Stimulated activated CD4-positive, alpha-beta T cell treated with anti-CD3 and anti-CD28 coated beads, TNF-alpha, amount 100 ng/mL, for 4 hours (primary cell): ENCODE measurements at places on chromosomes 1 and 21.

GRCh38 chr1:161491472-161491871, 13.8 kb upstream of the FCGR2A start:
- DNase-seq, result no peak

DNA sequence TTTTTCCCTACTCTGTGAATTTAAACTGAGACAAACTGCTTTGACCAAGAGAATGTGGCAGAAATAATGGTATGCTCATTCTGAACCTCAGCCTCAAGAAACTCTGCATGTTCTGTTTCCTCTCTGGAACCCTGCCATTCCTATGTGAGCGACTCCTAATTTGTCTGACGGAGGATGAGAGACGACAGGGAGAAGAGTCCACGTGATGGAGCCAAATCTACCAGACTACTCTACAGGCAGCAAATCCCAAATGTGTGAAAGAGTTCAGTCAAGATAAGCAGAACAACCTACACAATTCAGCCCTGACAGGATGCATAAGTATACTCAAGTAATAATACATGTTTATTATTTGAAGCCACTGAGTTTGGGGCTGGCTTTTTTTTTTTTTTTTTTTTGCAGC, 153.5 kb downstream of the DPYD start:
- DNase-seq, result no peak

- DNase-seq, result no peak
These were observed 38.6 kb downstream of the ELAVL4 start for GRCh38 chr1:50147191-50147850.

GRCh38 chr1:60825593-60825992, 256.8 kb upstream of the NFIA start:
- no peak for DNase-seq

DNA sequence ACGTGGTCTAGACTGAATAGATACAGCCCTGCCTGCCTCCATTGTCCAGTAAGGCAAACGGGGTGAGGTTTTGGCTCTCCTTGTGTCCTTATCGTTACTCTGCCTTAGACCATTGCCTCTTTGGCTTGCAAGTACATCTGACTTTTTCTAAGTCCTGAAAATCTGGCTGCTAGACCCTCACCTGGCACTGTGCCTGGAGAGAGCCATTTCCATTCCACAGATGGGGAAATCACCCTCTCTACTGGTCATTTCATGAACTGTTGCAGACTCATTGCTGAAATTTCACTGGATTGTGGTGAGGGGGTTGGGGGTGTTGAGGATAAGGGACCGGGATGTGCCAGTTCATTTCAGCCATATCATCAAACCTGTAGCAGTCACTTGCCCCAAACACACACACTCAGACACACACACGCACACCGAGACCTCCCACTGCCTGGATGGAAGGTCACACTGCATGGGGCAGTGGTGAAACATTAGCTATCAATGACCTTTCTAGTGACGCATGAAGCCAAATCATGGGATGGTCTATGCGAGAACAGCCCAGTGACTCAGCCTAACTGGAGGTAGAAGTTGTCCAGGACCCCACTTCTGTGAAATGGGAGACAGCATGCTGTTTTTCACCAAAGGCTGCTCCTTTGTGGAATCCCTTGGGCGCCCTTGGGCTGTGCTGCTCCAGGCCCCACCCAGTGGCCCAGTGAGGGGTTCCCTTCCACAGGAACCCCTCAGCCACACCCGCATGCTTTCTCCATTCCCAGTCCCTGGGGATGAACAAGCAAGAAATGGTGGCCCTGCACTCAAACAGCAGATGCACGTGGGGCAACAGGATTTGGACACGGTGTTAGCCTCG, 34.9 kb upstream of the VASH2 start:
- no peak for DNase-seq

DNA sequence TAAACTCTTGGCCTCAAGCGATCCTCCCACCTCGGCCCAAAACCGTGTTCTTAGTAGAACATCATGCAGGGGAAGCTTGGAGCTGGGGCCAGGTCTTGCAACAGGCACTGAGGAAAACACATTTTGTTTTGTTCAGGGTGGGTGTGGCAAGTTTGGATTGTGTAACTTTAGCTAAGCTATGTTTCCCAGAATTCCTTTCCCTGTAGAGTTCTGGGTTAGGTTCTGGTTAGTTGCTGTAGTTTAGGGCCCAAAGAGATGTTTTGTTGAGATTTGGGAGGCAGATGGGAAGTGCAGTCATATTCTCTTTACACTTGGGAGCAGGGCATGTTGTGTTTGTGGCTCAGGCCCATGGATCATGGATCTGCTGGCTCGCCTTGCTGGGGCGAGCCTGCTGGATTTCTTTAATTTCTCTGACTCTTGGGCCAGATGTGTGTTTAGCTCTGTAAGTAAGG, 24.0 kb downstream of the PLA2G5 start:
- no peak for DNase-seq

GRCh38 chr1:77541162-77541545, 141.3 kb downstream of the ZZZ3 start:
- no peak for DNase-seq

GRCh38 chr1:10686404-10687040, 109.9 kb downstream of the CASZ1 start:
- DNase-seq, result no peak

GRCh38 chr1:20202166-20202565, 15.8 kb upstream of the PLA2G2C start:
- DNase-seq, result no peak
